ENCODE measurements at places on chromosomes 4 and X.

- no peak for DNase-seq
These were observed 151.0 kb downstream of the C4orf33 start for GRCh38 chr4:129246910-129247461.

DNA sequence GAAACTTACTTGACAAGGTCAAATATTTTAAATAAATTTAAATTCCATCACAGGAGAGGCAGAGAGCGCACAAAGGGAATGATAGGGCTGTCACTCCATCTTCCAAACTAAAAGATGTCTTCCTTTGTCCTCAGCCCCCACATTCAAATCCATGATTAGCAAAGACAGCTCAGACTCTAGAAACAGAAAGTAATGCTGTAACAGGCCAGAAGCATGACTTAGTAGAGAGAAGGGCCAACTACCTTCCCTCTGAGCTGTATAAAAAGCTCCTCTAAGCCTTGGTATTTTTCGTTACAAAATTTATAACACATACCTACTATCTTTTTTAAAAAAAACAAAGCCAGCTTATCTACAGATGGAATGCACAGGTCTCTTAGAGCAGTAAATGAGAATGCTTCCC lies 207.4 kb downstream of the MAPK10 start:
- no peak for DNase-seq

GRCh38 chrX:123851079-123851478 lies 8.8 kb upstream of the XIAP start:
- DNase-seq, result no peak

GRCh38 chr4:43458293-43458692 lies 565.8 kb downstream of the GRXCR1 start:
- DNase-seq, result no peak

DNA sequence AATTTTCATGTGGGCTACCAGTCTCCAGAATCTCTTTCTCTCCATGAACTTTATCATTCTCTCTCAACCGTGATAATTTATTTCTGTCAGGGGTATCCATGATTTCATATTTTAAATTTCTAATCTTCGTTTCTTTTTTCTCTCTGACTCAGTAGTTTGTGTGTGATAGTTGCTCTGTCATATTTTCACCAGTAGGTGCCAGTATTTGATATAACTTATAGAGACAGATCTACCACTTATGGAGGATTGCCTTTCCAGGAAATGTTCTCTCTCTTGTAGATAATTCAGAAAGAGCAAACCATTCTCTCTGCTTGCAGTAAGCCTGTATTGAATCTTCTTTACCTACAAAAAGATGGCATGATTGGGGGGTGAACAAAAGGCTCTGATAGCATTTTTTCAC lies 79.3 kb upstream of the DYNLT3 start:
- no peak for DNase-seq

GRCh38 chrX:101957174-101957573 lies 25.3 kb upstream of the ZMAT1 start:
- no peak for DNase-seq
